Cardiac fibroblast (primary cell): ENCODE measurements at places on chromosomes 5 and 9.

- no peak for DNase-seq
Measured at GRCh38 chr5:57193757-57194413, 20.0 kb downstream of the GPBP1 start.

DNA sequence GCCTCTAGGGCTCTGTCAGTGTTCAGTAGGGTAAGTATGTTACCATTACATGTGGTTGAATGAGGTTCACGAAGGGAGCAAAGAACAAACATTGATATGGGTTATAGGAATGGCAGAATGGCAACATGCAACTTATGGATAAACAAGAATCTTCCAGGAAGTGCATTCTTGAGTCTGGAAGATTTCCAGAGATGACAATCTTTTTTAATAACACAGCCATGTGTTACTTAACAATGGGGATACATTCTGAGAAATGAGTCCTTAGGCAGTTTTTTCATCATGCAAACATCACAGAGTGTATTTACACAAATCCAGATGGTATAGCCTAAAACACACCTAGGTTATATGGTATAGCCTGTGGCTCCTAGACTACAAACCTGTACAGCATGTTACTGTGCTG lies 9.1 kb upstream of the SLC28A3 start:
- no peak for DNase-seq

DNA sequence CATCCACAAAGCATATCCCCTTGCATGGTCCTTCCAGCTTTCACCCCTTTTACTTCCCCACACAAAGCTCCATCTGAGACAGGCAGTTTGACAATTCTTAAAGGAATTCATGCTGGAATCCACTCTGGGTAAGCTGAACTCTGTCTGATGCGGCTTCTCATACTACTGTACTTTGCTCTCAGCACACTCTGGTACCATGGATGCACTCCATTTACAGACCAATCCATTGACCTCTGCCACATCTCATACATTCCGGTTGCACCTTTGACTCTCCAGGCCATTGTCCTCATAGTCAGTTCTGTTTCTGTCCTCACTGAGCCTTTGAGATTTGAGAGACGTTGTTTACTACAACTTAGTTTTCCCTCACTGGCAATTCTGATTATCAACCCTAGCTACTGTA lies 12.2 kb downstream of the SPATA9 start:
- peak; percentile 20 for DNase-seq

DNA sequence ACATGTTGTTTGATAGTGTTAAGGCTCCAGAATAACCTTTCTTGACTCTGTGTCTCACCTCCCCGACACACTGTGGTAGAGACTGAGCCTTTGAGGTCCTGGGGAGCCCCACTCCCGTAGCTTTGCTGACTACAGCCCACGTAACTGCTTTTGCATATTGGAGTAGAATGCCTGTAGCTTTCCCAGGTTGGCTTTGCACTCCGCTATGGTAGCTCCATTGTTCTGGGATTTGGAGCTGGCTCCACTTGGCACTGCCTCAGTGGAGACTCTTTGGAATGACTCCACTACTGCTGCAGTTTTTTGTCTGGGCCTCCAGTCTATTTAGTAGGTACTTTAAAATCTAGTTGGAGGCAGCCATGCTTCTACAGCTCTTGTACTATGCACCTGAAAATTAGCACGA lies 56.2 kb upstream of the ANXA1 start:
- no peak for DNase-seq

DNA sequence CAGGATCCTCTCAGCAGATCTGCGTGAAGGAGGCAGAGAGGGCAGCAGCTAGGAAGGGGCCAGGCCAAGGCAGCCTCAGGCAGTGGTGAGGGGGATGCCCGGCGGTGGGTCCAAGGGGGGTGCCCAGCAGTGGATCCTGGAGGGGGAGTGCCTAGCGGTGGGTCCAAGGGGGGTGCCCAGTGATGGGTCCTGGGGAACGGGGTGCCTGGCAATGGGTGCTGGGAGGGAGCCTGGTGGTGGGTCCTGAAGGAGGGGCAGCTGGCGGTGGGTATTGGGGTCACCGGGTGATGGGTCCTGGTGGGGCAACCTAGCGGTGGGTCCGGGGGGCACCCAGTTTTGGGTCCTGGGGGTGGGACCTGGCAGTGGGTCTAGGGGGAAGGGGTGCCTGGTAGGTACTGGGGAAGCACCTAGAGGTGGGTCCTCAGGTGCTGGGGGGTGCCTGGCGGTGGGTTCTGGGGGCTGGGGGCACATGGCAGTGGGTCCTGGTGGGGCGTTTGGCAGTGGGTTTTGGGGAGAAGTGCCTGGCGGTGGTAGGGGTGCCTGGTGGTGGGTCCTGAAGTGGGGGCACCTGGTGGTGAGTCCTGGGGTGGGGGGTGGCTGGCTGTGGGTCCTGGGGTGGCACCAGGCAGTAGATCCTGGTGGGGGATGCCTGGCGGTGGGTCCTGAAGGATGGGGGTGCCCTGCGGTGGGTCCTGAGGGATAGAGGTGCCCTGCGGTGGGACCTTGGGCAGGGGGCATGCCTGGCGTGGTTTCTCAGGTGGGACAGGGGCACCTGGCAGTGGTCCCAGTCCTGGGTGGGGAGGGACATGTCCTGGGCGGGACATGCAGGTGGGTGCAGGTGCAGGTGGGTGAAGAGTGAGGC lies 1.9 kb downstream of the LRRC14B start:
- no peak for DNase-seq

DNA sequence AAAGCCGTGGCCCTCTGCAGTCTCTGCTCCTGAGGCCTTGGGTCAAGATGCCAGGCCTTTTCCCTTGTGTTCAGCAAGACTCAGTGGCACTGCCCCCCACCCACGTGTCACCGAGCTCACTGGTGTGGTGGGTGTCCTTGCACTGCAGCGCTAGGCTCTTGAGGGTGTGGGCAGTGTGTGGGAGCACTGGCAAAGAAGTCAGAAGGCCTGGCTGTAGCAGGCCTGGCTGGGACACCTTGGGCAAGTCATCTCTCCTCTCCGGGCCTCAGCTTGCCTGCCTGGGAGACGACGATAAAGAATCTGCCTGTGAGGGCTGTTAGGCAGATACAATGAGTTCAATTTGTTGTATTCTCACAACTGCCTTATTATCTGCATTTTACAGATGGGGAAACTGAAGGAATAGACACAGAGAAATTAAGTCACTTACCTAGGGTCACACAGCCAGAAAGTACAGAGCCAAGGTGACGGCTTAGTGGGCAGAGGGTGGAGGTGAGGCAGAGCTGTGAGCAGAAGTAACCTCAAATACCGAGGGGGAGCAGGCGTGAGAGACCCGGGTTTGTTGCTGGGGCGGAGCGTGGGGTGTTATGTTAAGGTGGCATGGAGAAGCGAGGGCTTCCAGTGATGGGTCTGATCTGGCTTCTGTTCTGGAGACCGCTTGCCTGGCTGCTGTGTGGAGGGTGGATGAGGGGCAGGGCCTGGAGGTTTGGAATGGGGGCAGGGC lies 1.4 kb downstream of the TSPAN17 start:
- no peak for DNase-seq

DNA sequence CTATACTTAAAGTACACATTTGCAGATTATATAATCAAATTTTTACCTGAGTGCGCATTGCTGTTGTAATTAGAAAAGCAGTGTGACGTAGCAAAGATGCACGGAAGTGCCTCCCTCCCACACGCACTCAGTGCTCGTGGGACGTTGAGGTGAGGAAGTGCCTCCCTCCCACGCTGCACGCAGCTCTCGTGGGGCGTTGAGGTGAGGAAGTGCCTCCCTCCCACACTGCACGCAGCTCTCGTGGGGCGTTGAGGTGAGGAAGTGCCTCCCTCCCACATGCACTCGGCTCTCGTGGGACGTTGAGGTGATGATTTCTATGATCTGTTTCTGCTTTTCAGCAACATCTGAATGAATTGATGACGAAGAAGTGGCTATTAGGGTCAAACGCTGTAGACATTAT lies 21.0 kb downstream of the EXOC3 start:
- no peak for DNase-seq
